Activated CD4-positive, CD25-positive, alpha-beta regulatory T cell treated with anti-CD3 and anti-CD28 coated beads, Interleukin-2, amount 50 U/mL, for 16 hours (primary cell): ENCODE measurements at places on chromosomes 2 and 18.

DNA sequence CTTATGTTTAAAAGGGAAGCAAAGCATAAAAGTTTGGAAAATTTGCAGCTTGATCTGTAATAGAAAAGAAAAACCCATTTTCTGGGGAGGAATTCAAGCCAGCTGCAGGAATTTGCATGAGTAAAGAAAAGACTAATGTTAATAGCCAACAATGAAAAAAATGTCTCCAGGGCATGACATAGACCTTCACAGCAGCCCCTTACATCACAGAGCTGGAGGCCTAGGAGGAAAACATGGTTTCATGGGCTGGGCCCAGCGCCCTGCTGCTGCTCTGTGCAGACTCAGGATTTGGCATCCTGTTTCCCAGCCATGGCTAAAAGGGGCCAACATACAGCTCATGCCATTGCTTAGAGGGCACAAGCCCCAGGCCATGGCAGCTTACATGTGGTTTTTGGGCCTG is 411.6 kb upstream of the MC4R start:
- DNase-seq = no peak

DNA sequence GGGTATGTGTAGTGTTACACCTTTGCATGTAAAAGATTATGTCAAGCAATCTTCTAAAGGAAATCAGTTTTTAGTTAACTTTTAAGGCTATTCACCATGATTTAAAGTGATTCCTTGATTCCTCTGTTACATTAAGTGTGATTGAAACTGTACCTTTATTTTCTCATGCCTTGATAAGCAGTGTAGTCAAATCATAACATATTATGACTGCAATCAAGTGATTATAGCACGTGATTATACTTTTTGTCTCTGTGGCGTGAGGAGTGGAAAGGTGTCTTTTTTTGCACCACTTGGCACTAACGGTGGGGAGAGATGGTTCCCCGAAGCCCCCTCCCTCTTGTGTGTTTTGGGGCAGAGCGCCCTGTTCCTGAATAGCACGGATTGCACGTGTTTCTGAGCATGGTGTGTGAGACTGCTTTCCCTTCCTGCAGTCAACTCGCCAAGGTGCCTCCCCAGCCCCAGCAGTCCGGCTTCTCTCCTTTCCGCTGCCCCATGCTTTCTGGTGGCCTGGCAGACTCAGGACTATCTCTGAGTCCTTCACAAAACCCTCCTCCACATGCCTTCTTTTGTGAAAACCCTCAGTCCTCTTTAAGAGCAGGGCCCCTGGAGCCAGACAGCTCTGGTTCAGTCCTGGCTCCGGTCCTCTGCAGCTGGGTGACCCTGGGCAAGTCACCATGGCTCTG is 68.4 kb downstream of the AGAP1 start:
- no peak for DNase-seq

DNA sequence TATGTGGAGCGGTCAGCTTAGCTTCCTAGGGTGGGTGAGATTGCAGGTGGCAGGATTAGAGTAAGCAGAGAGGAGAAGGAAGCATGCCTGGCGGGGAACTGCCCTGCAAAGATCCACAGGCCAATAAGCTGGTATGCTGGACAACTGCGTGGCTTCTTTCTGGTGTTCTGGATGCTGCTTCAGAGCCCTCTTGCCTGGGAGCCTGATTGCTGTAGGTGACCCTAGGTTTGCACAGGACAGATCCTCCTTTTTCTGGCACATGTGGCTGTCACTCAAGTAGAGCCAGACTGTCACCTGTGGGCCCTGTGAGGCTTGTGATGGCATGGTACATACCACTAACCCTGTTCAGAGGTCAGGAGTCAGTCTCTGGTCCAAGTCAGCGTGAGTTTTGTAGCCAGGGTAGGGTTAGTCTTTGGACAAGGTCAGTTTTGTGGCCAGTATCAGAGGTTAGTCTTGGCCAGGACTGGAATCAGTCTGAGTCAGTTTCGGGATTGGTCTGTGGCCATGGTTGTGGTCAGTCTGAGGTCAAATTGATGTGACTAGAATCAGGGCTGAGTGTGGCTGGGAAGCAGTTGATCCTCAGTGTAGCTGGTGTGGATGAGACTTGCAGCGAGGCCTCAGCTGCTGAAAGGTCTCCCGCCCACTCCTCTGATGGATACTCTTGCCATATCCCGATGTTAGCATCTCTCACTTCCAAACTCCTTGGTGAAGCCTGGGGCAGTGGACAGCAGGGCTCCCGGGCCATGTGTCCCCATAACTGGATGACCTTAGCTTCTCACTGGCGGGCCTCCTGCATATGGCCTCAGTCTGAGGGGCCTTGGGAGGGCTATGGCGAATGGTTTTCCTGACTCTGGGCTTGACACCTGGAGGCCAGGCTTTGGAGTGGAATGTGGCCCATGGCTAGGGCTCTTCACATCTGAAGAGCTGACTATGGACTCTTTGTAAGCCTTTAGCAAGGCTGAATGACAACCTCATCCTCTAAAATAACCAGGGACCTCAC is 260.5 kb downstream of the DYSF start:
- no peak for DNase-seq

- no peak for DNase-seq
Measured at GRCh38 chr2:45857867-45858520, 206.5 kb downstream of the PRKCE start.

- DNase-seq = no peak
Measured at GRCh38 chr2:54771166-54771885, 47.9 kb downstream of the EML6 start.

GRCh38 chr2:8487461-8487932 is 194.4 kb upstream of the ID2 start:
- DNase-seq = no peak

GRCh38 chr2:76867854-76868253 is 654.3 kb downstream of the LRRTM4 start:
- DNase-seq = no peak

- DNase-seq = no peak
Measured at GRCh38 chr18:42446195-42446594, 491.2 kb downstream of the PIK3C3 start.

- no peak for DNase-seq
Measured at GRCh38 chr2:229780856-229781773, 66.8 kb upstream of the DNER start.
